ENCODE measurements at places on chromosomes 1 and 21.

DNA sequence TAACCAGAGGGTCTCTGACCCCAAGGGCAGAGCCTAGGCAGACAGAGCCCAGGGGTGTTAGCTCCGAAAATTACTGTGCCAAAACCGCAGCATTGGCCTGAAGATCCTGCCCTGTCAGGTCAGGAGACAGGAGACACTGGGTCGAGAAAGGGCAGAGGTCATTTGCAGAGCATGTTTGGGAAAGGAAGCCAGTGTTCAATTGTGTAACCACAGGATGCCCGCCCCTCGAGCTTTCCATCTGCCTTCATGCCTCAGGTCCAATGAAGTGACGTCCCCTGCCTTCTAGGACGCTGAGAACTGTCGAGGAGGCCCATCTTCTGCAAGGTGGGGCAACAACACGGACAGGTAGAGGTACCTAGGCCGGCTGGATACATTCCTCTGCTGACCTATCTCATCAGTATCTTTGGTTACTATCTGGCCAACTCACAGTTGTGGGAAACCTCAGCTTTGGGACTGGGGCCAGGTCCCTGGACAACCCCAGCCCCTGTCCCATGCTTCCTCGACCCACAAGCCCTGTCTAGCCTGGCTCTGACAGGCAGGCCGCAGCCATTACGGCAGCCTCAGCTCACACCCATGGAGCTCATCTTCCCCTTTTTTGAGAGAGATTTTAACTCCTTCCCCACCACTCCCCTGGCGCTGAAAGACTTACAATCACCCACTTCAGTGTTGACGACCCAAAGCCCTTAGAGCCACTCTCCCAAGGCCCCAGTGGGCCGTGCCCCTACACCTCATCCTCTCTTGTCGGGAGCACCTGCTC is 1.3 kb downstream of the ARL8A start:
- peak; percentile 29 for DNase-seq

DNA sequence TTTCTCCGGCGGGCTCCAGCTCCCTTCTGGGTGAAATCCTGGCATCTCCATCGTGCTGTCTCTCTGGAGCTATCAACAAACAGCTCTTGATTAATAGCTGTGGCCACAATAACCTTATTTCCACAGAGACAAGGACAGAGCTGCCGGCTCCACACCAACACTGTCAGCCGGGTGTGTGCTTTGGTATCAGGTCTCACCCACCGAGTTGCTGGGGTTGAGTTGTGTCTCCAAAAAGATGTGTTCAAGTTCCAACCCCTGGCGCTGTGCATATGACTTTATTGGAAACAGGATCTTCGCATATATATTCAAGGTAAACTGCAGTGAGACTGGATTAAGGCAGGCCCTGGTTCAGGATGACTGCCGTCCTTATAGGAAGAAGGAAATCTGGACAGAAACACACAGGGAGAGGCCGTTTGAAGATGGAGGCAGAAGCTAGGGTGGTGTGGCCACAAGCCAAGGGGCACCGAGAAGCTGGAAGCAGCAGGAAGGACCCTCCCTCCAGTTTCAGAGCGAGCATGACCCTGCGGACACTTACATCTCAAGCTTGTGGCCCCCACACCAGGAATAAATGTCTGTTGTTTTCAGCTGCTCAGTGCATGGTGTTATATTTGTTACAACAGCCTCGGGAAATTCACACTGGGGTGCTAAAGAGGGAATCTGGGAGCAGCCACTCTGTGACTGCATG is 88.4 kb upstream of the TMPRSS2 start:
- DNase-seq: no peak

GRCh38 chr1:99860703-99861102 is 10.5 kb downstream of the AGL start:
- DNase-seq: no peak

DNA sequence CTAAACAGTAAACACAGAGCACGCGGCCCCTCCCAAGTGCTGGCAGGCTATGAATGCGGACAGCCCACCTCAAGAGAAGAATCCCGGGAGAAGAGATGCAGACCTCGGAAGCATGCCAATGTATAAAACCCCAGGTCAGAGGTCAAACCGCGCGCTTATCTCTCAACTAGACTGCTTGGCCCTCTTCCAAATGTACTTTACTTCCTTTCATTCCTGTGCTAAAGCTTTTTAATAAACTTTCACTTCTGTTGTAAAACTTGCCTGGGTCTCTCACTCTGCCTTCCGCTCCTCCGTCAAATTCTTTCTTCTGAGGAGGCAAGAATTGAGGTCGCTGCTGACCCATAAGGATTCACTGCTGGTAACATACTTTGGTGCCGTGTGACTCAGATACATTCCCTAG is 216.0 kb downstream of the S1PR1 start:
- DNase-seq: no peak

- no peak for DNase-seq
These were observed 42.2 kb downstream of the ZBTB17 start for GRCh38 chr1:15933684-15934083.
